Activated effector memory CD4-positive, alpha-beta T cell treated with anti-CD3 and anti-CD28 coated beads, Interleukin-2, amount 50 U/mL, for 16 hours (primary cell): ENCODE measurements at places on chromosomes 2 and 18.

- no peak for DNase-seq
These were observed 206.7 kb downstream of the MGAT5 start for GRCh38 chr2:134460583-134460998.

- DNase-seq, result no peak
These were observed 95.0 kb downstream of the TMEM163 start for GRCh38 chr2:134623796-134624195.

GRCh38 chr2:217614096-217614495 lies 388.7 kb downstream of the TNS1 start:
- DNase-seq, result no peak

GRCh38 chr2:96541398-96542152 lies 5.0 kb downstream of the ARID5A start:
- no peak for DNase-seq

DNA sequence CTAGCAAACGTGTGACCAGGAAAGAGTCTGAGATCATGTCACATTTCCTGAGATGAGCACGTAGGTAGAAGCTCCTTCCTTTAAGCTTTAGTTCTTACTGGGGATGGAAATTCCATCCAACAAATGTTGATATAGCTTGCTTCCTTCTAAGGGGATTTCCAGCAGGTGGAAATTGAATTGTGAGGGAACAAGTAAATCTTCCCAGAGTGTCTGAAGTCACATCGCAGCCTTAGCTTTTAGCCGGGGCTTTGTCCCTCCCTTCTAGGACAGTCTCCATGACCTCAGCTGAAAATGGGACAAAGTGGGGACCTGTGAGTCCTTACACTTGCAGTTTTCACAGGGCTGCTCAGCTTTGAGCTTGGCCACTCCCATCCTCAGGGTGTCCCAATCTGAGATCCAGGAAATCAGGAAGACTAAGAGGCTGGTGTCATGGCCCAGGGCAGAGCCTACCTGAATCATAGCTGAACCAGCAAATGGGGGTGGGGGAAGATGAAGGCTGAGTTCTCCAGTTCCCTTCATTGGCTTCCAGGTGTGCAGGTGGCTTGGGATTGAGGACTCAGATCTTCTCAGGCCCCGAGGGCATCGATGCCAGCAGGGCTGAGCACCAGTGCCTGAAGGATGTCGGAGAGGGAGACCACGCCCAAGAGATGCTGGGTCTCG lies 8.3 kb downstream of the PRKAG3 start:
- no peak for DNase-seq

GRCh38 chr2:241885291-241885945 lies 15.9 kb downstream of the RTP5 start:
- no peak for DNase-seq

DNA sequence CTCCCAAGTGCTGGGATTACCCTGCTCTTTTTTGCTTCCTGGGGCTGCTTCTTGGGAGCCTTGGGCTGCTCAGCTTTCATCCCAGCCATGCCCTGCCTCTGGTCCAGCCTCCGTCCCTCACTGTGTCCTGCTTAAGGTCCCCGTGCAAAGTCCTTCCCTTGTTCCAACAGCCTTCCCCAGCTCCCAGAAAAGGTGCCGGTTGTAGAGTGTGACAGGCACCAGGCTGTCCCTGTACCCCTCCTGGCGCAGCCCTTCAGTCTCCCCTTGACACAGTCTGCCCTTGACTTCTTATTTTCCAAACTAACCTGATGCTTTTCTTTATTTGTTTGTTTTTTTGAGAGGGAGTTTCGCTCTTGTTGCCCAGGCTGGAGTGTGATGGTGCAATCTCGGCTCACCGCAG lies 20.1 kb upstream of the ALPI start:
- no peak for DNase-seq

- DNase-seq, result no peak
These were observed 88.3 kb upstream of the PPP1CB start for GRCh38 chr2:28663359-28663758.

DNA sequence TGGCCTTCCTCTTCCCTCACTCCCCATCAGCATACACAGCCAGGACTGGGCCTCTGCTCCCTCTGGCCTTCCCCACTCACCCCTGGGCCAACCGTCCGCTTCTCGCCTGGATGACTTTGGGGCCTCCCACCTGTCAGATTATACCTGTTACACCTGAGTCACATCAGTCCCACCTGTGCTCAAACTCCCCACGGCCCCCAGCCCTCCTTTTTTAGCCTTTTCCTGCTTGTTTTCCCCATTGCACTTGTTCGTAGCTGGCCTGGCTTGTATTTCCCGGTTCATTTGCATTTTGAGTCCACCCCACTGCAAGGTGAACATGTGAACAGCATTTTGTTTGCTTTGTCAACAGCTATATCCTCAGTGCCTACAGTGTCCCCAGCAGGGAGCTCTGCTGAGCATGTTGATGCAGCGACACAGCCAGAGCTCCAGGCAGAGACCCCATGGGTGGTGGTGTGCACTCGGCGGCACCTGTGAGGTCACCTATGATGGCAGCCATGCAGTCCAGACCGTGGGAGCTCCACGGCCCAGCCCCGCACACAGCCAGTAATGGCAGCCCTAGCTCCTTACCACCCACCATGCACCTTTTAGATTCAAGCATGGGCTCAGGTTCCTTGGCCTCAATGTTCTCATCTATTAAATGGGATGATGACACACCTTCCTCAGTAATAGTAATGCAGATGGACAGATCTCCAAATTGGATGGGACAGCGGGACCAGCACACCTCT lies 276.4 kb upstream of the HS6ST1 start:
- DNase-seq, result no peak

DNA sequence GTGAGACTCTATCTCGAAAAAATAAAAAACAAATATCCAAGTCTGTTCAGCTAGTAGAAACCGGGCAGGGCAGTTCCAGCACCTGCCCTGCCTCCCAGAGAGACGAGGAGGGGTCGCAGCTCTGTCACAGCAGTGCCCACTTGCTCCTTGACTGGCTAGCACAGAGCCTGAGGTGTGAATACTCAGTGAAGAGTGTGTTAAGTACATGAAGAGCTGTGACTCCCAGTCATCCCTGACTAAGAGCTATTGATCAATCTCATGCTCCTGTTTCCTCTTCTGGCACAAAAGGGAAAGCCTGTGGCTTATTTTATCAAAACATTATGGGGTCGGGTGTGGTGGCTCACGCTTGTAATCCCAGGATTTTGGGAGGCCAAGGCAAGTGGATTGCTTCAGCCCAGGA lies 83.0 kb upstream of the FZD7 start:
- DNase-seq, result no peak

DNA sequence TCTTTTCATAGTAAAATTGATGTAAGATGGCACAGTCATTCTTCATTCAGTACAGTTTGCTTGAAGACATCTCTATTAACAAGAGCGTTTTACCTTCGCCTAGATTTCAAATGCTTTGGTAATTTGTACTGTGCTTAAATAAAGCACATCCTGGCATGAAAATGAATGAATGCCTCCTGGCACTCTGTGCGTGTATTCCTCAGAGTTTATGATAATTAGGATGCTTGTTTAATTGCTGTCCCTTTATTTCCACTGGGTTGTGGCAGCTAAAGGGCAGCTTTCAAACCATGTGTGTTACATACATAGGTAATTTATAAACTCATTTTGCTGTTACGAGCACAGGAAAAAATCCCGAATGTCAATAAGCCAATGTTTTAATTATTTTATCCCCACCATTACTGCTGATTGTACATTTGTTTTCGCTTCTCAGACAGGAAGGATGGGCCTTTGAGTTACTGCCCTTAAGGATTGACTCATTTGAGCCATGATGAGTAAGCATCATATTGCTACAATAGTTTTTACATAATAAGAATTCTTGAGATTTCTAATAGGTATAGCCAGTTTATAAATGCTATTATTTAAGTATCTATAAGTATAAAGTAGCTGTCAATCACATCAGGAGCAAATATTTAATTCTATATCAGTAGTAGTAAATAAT lies 516.5 kb downstream of the XIRP2 start:
- DNase-seq, result no peak

- no peak for DNase-seq
These were observed 13.8 kb downstream of the CLK1 start for GRCh38 chr2:200850512-200851256.

GRCh38 chr2:190088917-190089316 lies 26.4 kb upstream of the MSTN start:
- DNase-seq, result peak; percentile 65

DNA sequence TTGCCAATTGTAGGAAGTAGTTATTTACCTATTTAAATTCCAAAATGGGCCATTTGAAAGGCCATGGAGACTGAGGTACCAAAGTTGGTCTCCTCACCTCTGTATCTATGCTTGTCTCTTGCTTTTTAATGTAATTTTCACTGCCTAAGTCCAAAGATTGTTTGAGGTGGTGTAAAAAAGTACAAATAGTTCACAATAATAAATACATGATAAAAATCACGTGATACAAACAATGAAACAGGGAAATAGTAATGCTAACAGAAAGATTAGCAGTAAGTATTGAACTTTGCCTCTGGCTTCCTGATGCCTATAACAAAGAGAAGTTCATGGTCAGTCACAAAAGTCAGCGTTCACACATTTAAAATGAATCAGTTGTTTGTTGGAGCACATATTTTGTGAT lies 67.6 kb downstream of the CNTNAP5 start:
- DNase-seq, result no peak

- DNase-seq, result no peak
These were observed 87.1 kb upstream of the ZNF397 start for GRCh38 chr18:35153609-35154272.

- DNase-seq, result peak; percentile 84
These were observed 175.1 kb downstream of the NCK2 start for GRCh38 chr2:105919826-105920225.

GRCh38 chr18:657311-658000 lies at the start of gene TYMS:
Gene TYMS (plus strand): TSS chr18:657653. CDS start chr18:657743, 90 bp downstream.
- DNase-seq, result peak; percentile 75

- no peak for DNase-seq
These were observed 290.2 kb upstream of the TCF4 start for GRCh38 chr18:55878224-55878623.
